ENCODE measurements at places on chromosomes 4 and X. TPM values are rescaled to one million over a fixed set of nuclear protein-coding genes. Genes with fewer than 3 reads are reported as not detected.

TEX13B gene
- total RNA-seq, result not detected

PDE5A gene
- 44.6 TPM for total RNA-seq

SORBS2 gene
- 92.6 TPM for total RNA-seq

ARHGEF6 gene
- 0.42 TPM for total RNA-seq

TEX11 gene
- total RNA-seq, result 6.5 TPM

SCRG1 gene
- not detected for total RNA-seq

TMPRSS11A gene
- total RNA-seq, result not detected

RAB33A gene
- 0.87 TPM for total RNA-seq

ABCD1 gene
- 15.2 TPM for total RNA-seq

UGT2A3 gene
- total RNA-seq, result 0.67 TPM

CENPVL2 gene
- total RNA-seq, result 1.4 TPM

CRMP1 gene
- total RNA-seq, result 17.6 TPM

SMIM10 gene
- total RNA-seq, result 2.2 TPM

TACR3 gene
- total RNA-seq, result 0.29 TPM

LINC00632 gene
- total RNA-seq, result 152 TPM

PAGE2 gene
- total RNA-seq, result not detected

GAB3 gene
- 0.13 TPM for total RNA-seq

GCNA gene
- 3.9 TPM for total RNA-seq

AMTN gene
- not detected for total RNA-seq

HSFX1 gene
- 3.4 TPM for total RNA-seq

GPRIN3 gene
- total RNA-seq, result 16.0 TPM

COX7B2 gene
- total RNA-seq, result not detected

GIMD1 gene
- total RNA-seq, result not detected

SCD5 gene
- total RNA-seq, result 15.7 TPM

SMIM43 gene
- total RNA-seq, result not detected

RASL11B gene
- total RNA-seq, result 9.7 TPM

PHOX2B gene
- not detected for total RNA-seq

MECP2 gene
- 47.6 TPM for total RNA-seq
